ENCODE measurements at places on chromosomes 12 and 14.

GRCh38 chr12:76569685-76570604 is 10.4 kb upstream of the OSBPL8 start:
- DNase-seq = no peak

GRCh38 chr14:97401714-97402113 is 604.5 kb downstream of the VRK1 start:
- DNase-seq = no peak

DNA sequence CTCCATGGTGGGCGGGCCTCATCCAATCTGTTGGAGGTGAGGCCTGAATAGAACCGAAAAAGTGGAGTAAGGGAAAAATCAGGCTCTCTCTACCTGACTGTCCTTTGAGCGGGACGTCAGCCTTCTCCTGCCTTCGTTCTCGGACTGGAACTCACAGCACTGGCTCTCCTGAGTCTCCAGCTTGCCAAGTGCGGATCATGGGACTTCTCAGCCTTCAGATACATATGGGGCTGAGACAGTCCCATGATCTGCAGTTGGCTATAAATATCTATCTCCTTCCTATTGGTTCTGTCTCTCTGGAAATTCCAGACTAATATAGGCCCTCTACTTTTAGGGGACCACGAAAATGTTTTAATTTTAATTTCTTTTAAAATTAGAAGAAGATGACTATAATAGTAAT is 29.7 kb upstream of the PLEK2 start:
- no peak for DNase-seq

GRCh38 chr12:109555431-109556315 is 17.6 kb downstream of the MMAB start:
- DNase-seq = no peak

DNA sequence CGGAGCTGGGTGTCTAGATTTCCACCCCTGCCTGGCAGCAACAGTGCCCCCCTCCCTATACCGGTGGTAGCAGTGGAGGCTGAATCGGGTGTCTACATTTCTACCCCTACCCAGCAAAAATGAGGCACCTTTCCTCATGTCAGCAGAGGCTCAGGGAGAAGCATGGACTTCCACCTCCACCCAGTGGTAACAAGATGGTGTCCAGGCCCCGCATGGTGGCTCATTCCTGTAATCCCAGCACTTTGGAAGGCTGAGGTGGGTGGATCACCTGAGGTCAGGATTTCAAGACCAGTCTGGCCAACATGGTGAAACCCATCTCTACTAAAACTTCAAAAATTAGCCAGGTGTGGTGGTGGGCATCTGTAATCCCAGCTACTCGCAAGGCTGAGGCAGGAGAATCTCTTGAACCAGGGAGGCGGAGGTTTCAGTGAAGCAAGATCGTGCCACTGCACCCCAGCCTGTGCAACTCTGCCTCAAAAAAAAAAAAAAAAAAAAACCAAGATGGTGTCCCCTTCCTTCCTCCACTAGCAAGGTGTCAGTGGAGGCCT is 35.5 kb upstream of the OR5AU1 start:
- DNase-seq = no peak

- no peak for DNase-seq
These were observed 162.8 kb upstream of the TBX3 start for GRCh38 chr12:114846771-114847170.

- DNase-seq = no peak
These were observed 83.3 kb downstream of the PUS7L start for GRCh38 chr12:43675048-43675904.

DNA sequence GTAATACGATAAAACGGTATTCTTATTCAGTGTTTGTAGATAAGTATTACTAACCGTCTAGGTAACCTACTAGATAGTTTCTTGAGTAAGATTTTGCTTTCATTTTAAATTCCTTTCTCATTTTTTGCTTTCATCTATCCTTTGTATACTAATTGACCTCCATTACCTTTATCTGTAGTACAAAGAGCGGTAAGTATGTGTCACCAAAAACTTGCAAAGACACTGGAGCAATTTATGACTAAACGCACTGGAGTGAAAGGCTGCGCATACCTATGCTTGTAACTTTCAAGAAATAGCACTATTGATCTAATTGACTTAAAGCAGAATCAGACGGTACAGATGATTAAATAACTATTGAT is 1.7 kb downstream of the ARHGAP5 start:
- no peak for DNase-seq

- DNase-seq = no peak
These were observed 1.1 kb downstream of the KDM5A start for GRCh38 chr12:388012-388411.

Measured in NCI-H345 (cell line).